ENCODE measurements at places on chromosomes 13 and 19.
A peak's percentile ranks its signal among the peaks of the same experiment; 100 is the strongest.

DNA sequence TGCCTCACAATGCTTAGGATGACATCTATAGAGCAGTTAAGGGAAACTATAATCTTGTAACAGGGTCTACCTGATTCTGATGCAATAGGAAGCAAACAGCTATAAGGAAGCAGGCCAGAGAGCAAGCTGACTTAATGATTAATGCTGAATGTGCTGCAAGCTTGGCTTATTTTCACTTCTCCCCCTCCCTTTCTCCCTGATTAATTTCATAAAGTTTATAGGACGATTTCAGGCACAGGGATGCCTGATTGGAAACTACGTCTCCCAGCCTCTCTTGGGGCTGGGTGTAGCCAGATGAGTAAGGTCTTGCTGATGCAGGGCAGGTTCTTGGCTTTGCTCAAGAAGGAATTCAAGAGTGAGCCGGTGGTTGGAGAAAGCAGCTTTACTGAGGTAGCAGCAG, 82.8 kb upstream of the MRI1 start:
- peak; percentile 74 for DNase-seq

DNA sequence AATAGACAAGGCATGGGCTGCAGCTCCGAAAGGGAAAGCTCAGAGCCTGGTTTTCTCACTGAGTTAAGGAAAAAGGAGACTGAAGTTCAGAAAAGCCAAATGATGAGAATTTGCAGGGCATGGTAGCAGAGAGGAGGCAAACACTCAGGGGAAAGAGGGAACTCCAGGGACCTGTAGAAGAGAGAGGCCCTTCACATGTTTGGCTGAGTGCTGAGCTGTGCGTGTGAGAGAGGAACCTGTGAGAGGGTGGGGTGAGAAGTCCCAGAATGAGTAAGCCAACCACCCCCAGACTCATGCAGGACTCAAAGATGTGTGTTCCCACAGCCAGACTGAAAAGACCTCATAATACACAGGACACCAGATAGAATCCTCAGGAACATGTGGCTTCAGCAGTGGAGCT, 2.8 kb upstream of the CRYL1 start:
- DNase-seq = no peak

- DNase-seq = no peak
Observed at GRCh38 chr13:25847145-25847544, 204.7 kb downstream of the SHISA2 start.

- DNase-seq = peak; percentile 87
Observed at GRCh38 chr13:98972627-98973026, 5.2 kb downstream of the DOCK9 start.

DNA sequence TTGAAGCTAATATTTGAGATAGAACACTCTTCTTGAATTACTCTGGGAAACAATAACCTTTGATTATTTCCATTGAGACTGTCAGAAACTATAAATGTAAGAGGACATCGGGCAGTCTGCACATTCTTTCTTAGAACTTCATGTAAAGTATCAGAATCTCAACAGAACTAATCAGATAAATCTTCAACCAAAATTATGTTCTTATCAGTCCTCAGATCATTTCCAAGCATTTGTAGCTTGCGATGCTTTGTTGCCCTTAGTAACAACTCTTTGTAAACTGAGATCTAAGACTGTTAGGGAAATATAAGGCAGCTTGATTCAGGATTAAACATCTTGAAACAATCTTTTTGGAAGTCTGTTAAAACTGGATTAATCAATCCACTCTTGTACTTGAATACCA, 70.3 kb downstream of the FNDC3A start:
- peak; percentile 35 for DNase-seq

GRCh38 chr13:91652404-91653301, 254.2 kb downstream of the GPC5 start:
- DNase-seq = peak; percentile 45

GRCh38 chr13:61142506-61142905, 273.1 kb downstream of the PCDH20 start:
- DNase-seq = no peak

DNA sequence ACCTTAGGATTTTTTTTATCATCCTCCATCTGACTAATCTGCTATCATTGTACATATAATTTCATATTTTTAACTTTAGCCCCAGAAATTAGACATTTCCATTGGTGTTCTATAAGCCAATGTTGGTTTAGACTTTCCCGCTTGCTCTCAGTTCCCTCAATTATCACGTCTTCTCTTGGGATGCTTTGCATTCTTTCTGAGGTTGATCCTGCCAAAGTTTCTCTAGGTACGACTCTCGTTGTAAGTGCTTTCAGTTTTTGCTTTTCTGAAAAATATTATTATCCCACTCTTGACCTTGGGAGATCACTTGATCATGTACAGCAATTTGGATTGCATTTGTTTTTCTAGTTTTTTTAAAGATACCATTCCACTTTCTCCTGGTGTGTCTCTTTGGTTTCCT, 270.2 kb downstream of the IRS2 start:
- peak; percentile 50 for DNase-seq

DNA sequence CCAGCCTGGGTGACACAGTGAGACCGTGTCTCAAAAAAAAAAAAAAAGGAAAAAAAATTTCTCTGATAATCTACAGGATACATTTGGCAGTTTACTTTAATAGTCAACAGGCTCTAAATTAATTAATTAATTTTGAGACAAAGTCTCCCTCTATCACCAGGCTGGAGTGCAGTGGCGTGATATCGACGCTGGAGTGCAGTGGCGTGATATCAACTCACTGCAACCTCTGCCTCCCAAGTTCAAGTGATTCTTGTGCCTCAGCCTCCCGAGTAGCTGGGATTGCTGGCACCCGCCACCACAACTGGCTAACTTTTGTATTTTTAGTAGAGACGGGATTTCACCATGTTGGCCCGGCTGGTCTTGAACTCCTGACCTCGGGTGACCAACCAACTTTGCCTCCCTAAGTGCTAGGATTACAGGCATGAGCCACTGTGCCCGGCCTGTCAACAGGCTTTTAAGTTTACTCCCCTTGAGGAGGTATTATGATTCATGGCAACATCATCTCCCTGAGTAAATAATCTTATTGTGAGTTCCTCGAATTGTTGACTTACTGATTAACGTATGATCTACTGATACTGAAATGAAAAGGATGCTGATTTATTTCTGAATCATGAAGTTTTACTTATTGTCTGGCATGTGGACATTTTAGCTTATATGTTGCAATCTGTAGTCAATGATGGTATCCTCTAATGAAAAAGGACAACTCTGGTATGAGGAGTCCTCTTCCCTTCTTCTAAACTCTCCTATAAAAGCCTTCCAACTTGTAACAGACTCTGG, 21.3 kb upstream of the MTRF1 start:
- peak; percentile 79 for DNase-seq

DNA sequence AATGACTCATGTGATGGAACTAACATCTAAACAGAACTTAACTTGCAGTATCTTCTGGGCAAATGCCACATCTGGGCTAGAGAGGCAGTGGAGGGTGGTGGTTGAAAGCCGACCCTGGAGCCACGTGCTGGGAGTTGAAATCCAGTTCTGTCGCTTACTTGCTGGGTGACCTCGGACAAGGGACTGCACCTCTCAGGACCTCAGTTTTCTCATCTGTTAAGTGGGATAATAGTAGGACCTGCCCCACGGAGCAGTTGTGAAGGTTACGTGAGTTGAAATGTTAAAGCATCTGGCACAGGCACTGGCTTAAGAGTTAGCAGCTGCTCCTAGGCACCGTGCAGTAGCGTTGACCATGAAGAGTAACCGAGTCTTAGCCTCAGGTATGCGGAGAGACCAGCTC, 76.1 kb downstream of the SIPA1L3 start:
- DNase-seq = no peak

DNA sequence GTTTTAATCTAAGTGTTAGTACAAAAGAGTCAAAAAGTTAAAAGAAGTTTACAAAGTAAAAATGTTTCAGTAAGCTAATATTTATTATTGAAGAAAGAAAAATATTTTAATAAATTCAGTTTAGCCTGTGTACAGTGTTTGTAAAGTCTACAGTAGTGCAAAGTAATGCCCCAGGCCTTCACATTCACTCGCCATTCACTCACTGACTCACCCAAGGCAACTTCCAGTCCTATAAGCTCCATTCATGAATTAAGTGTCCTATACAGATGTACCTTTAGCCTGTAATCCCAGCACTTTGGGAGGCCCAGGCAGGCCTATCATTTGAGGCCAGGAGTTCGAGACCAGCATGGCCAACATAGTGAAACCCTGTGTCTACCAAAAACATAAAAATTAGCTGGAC, 24.1 kb upstream of the AKAP11 start:
- no peak for DNase-seq

GRCh38 chr19:51550848-51551672, 19.6 kb upstream of the SIGLEC6 start:
- DNase-seq = no peak

- peak; percentile 4 for DNase-seq
Observed at GRCh38 chr19:39971380-39972035, 543 bp downstream of the PSMC4 start.

Measured in fibroblast of skin of right biceps (primary cell).